ENCODE measurements at places on chromosomes 11 and 22. TPM values are rescaled to one million over a fixed set of nuclear protein-coding genes. Genes with fewer than 3 reads are reported as not detected.
A peak's percentile ranks its signal among the peaks of the same experiment; 100 is the strongest.

DNA sequence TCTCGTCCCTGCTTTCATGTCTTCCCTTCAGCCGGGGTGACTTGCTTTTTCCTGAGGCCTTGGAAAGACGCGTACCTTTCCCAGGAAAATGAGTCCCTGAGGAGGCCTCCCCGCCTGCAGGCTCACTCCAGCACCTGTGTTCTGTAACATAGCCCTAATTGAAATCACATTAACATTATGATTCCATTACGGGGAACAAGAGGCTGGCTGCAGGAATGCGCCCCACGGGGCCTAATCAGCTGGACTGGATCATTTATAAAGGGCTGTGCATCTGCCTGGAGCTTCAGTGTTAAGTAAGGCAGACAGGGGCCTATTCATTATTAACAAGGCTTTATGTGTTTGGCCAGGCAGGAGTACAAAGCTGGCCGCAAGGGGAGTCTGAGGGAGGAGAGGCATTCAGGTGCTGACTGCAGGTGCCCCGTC, 41.9 kb upstream of the TSPAN18 start:
- DNase-seq: no peak

Gene MOGAT2
- polyA plus RNA-seq: not detected

Gene GTF2H1
- 61.6 TPM for polyA plus RNA-seq

DNA sequence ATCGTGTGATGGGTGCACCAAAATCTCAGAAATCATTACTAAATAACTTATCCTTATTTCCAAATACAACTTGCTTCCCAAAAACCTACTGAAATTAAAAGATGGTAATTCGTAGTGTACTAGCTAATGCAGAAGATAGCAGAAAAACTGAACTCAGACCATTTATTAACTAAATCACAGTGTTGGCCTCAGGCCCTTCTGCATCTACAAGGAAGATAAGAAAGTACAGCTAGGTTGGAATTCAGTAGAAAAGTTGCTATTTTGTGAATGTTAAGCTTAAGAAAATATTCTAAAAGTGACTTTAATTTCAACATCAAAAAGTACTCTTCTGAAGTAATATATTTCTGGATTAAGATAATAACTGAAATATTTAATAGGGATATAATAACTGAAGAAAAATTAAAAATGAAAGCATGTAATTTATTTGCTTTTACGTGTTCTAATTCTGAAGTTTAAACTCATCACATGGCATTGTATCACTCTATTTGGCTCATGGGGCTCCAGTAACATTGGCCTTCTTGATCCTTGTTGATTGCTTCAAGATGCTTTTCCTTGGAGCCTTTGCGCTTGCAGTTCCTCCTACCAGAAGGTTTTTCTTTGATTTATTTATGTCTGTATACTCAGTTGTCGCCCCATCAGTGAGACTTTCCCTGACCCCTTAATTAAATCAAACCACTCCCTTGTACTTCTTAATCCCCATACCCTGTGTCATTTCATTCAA, 847.9 kb upstream of the ANO3 start:
- DNase-seq: no peak

DNA sequence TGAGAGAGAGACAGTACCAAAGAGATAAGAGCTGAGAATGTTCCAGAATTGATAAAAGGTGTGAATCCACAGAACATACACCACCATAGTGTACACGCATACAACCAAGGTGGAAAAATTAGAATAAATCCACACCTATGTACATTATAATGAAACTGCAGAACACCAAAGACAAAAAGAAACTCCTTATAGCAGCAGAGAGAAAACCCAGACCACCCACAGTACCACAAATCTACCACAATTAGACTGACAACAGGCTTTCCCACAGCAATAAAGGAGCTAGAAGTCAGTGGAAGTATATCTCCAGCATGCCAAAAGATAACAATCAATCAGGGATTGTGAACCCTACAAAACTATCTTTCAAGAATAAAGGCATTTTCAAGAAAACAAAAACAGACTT, 31.8 kb downstream of the SCN4B start:
- DNase-seq: no peak

DNA sequence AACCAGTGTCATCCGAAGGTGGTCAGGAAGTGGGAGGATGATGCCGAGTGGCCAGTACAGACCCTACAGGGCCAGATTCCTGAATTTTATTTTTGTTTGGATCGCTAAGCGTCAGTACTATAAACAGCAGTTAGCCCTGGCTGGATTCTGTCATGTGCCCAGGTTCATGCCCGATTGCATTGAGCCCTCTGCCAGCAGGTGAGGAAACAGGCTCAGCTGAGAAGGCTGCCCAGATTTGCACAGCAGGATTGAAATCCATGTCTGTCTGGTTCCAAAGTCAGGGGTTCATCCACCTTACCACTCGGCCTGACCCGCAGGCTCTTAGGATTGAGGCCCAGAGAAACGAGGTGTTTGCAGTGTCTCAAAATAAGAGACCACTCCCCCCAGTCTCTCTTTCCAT, 9.1 kb upstream of the TBC1D22A start:
- DNase-seq: no peak

- peak; percentile 63 for DNase-seq
Measured at GRCh38 chr22:45335021-45335818, 25.5 kb downstream of the FAM118A start.

DNA sequence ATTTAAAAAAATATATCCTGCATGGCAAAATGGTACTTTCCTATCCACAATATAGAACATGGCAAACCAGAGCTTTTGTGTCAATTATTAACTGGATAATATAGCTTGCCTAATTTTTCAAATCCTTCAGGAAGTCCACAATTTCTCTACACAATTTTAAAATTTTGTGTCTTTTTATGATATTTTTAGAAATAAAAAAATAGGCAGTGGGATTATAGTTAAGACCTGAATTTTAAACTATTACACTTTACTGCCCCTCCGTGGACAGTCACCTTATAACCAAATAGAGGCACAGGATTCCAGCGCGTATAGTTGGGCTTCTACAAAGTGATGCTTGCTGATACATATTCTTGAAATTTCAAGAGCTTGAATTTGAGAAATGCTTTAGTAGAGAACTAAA, 2.1 kb upstream of the DMC1 start:
- peak; percentile 80 for DNase-seq

Gene GVQW3
- polyA plus RNA-seq: 0.63 TPM

- DNase-seq: no peak
Measured at GRCh38 chr11:120378474-120378873, 42.3 kb downstream of the ARHGEF12 start.

DNA sequence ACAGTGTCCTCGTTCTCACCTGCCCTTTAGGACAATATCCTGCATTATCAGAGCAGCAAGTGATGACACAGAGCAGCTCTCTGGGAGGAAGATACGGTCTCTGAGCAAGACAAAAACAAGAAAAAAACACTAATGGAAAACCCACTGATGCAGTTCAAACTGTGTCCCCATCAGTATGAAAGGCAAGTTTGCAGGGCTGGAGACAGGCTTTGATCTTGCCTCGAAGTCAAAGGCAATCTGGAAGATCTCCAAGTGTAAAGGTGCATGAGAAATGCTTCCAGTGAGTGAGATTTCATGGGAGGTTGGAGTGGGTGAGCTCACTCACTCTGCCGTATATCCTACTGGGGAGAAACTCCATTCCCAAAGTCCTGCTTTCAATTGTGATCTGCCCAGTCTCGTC, 157.5 kb downstream of the KIRREL3 start:
- no peak for DNase-seq

- peak; percentile 97 for DNase-seq
Measured at GRCh38 chr11:12110201-12110713, at the start of gene MICAL2. Gene MICAL2 (plus strand): TSS chr11:12110590. CDS start chr11:12162156, 51,566 bp downstream.

Gene LRRC32
- 3.5 TPM for polyA plus RNA-seq

Gene APBB1
- 43.1 TPM for polyA plus RNA-seq

GRCh38 chr22:20741008-20741633, 32.8 kb upstream of the SERPIND1 start:
- DNase-seq: no peak

- DNase-seq: peak; percentile 50
Measured at GRCh38 chr11:73236854-73237253, 18.8 kb downstream of the P2RY2 start.

DNA sequence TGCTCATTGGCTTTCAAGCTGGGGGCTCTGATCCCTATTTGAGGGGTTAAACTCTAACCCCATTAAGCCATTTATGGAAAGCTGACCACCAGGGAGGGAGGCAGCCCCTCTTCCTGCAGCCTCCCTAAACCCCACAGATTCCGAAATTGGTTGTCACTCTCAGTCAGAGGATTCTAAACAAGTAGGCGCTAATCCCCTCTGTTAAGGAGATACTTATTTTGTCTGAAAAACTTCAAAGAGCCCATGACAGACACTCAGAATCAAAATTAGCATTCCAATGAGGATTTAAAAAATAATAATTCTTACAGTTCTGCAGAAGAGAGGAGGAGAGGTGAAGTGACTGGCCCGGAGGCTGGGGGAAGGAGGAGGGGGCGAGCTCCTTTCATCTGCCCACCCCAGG, 69.7 kb upstream of the LMO1 start:
- DNase-seq: no peak

DNA sequence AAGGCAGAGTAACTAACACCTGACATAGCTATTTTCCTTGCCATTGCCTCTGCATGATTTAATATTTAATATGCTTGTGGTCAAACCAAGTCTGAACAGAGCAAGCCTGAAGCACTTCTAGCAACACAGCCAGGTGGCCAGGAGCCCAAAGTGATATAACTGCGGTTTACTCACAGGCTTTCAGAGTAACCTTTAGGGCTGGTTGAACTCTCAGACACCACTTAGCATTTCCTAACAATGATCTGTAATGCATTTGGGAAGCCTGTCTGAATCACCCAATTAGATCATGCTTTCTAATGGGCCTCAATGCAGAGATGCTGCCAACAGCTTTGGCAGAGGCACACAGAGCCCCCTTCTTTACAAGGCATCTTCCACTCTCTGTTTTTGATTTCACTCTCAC, 96.1 kb downstream of the FDX1 start:
- peak; percentile 87 for DNase-seq

Gene KAT5
- polyA plus RNA-seq: 29.5 TPM

- DNase-seq: no peak
Measured at GRCh38 chr22:31836010-31836409, 82.2 kb downstream of the DEPDC5 start.

- DNase-seq: no peak
Measured at GRCh38 chr22:34395370-34395769, 475.1 kb upstream of the LARGE1 start.

Gene TMA7B
- not detected for polyA plus RNA-seq

DNA sequence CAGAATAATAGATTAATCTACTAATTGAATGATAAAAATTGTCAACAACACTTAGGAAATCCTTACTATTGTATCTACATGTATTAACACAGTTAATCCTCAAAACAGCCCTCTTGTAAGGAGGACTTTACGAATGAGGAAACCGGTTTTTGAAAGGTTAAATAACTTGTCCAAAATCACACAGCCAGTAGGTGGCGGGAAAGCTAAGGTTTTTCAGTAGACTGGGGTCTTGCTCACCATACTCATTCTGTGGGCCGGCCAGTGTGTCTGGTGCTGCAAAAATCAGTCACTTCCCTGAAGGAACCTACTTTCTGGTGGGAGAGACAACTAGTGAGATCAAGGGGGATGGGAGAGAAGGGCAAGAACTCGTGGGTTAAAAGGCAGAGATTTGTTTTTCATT, 3.8 kb downstream of the DCPS start:
- DNase-seq: peak; percentile 68

- peak; percentile 87 for DNase-seq
Measured at GRCh38 chr22:46267431-46268279, at the start of gene TTC38. Gene TTC38 (plus strand): TSS chr22:46268008. CDS start chr22:46268040, 32 bp downstream.

DNA sequence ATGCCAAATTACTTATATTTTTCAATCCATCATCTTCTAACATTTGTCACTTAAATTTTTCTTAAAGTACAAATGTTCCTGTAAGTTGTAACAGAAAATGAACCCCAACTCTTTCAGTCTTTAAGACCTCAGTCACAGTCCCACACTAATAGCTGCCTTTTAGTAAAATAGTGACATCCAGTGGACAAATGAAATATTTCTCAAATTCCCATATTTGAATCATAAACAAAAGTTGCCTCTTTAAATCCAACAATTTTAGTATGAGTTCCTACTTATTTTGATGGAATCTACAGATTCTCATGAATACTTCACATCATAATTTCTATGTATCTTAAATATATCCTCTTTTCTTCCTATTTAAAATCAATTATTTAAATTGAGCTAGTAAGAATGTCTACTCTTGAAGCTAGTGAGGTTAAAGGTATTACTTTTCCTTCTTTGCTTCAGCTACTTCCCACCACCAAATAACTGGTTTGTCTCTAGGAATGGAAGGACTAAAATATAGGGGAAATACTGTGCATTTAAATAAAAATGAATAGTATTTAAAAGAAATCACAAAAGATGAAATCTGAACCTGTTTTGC, 9.2 kb downstream of the LIN7C start:
- DNase-seq: peak; percentile 63

GRCh38 chr11:36469881-36470802, 39.9 kb downstream of the TRAF6 start:
- peak; percentile 63 for DNase-seq

DNA sequence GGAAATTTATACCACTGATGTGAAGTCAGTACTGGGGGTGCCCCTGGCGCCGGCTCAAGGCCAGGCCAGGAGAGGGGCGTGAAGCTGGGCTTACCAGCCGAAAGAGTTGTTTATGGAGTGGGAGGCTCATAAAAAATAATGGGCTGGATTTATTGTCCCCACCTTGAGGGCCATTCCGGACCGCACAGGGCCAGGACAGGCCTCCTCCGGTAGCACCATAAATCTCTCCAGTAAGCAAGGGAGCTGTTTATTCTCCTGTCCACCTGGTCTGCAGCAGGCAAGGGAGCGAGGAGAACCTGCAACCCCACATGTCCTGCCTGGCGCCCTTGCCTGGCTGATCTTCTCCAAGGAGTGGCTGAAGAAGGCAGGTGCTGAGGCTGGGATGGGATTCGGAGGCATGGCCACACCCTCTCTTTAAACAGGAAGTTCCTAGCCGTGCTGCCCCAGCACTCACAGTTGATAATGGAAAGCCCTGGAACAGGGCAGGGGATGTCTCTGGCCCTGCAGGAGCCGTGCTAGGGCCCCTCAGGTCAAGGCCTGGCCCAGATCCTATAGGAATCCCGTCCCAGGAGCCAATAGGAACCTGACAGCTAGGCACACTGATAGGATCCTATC, 65.1 kb downstream of the SCUBE1 start:
- DNase-seq: no peak

GRCh38 chr11:117145393-117145761, 1.3 kb downstream of the PAFAH1B2 start:
- DNase-seq: peak; percentile 79

DNA sequence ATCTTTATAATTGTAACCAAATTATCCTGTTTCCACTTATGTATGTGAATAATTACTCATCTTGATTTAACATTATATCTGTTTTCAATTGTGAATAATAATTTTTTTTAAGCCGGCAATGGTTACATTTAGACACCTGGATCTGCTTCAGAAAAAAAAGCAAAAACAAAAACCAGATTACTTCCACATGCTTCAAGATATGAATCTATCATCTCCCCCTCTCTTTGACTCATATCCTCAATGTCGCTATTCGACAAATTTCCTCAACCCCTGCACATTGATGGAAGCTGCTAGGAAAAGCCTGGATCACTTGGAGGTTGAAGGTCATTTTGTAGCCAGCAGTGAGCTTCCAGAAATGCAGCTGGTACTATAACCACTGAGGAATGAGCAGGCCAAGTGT, 42.7 kb downstream of the SLC1A2 start:
- peak; percentile 53 for DNase-seq

Gene NOX4
- 1.4 TPM for polyA plus RNA-seq

Gene CRYAB
- polyA plus RNA-seq: 454 TPM
